BE2C (cell line): ENCODE measurements at places on chromosomes 5 and 9.

DNA sequence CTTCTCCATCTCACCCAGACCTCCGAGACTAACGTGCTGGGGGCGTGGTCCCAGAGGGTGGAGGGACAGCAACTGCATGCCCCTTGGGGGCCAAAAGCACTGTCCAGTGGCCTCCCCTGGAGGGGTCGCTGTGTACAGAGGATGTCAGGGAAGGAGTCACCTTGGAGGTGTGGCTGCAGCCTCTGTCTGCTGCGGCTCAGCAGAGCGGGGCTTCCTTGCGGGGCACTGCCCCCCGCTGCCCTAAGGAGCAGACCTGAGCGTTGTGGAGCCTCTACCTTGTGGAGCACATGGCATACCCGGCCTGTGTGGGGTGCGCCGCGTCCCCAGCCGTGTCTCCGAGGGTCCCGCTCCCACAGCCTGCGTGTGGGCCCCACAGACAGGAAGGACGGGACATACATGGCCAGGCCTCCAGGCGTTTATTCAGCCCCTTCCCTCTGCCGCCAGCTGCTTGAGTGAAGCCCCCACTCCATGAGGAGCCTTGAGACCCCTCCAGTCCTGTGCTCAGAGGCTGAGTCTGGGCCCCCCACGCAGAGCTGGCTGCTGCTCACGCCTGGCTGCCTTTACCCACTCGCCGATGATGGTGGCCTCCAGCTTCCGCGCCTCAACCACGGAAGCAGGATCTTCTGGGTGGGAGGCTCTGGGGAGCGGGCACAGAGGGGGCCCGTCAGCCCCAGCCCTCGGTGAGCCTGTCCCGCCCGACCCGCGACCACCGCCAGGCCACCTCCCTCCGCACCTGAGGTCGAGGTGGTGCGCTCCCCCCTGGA is 4.2 kb downstream of the DPP7 start:
- DNase-seq = no peak

DNA sequence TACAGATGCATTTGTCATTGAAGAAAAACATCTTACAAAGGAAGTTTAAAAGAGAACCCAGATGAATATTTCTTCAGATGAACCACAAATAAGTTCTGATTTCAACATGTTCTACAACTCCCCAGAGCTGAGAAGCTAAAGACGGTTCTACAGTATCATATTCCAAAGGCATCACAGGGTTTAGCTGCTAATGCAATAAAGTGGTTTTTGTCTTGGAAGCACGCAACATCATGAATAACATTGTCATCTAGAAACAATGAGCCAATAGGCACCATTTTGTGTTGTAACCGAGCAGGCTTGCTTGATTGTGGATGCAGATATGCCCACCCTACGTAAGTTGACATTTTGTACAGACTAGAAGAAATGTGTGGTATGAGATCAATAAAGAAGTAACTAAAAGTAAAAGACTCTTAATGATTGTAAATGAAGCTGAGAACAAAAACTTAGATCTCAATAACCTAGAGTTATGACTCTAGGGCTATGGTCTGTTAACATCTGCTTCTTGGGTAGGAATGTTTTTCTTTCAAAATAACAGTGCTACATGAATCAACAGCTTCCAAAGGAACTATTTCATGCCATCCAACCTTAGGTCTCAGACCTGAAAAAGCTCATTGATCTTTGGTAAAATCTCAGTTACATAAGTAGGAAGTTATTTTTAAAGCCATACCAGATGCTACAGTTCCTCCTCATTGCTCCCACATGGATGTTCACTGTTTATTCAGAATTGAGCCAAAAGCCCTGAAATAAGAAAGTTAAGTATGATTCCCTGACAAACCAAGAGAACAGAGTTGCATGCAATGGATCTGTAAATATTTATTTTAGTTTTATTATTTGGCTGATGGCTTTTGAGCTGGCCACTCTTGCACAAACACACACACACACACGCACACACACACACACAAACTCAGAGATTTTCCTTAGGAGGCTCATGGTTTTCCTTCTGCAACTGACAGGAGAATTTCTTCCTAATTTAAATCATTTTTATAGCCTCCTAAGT is 118.7 kb upstream of the SLCO6A1 start:
- DNase-seq = no peak

DNA sequence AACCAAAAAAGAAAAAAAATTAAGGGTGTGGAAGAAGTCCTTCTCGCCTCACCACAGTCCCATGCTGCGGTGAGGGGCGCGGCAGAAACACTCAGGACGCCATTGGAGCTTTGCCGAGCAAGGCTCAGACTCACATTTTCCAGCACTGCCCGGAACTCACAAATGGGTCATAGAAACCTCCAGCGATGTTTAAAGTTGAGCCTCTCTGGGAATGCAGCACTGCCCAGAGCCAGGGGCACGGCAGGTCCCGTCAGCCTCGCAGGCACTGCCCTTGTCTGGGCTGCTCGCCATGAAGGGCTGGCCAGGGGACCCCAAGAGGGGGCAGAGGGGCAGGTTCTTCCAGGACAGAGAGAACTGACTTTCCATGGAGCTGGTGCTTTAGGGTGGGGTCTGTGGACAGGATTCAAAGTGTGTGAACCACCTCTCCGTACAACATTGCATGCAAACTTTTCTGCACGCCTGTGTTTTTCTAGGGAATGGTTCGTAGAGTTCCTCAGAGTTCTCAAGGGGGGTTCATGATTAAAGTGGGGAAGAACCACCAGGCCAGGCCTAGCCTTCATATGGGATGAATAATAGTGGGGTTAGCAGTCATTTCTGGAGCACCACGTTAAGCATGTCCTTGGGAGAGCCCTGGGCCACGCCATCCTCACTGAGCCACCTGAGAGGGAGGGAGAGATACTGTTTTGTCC is 38.4 kb downstream of the PRRX2 start:
- no peak for DNase-seq

- DNase-seq = no peak
These were observed 31.1 kb downstream of the ADRB2 start for GRCh38 chr5:148857474-148857873.

DNA sequence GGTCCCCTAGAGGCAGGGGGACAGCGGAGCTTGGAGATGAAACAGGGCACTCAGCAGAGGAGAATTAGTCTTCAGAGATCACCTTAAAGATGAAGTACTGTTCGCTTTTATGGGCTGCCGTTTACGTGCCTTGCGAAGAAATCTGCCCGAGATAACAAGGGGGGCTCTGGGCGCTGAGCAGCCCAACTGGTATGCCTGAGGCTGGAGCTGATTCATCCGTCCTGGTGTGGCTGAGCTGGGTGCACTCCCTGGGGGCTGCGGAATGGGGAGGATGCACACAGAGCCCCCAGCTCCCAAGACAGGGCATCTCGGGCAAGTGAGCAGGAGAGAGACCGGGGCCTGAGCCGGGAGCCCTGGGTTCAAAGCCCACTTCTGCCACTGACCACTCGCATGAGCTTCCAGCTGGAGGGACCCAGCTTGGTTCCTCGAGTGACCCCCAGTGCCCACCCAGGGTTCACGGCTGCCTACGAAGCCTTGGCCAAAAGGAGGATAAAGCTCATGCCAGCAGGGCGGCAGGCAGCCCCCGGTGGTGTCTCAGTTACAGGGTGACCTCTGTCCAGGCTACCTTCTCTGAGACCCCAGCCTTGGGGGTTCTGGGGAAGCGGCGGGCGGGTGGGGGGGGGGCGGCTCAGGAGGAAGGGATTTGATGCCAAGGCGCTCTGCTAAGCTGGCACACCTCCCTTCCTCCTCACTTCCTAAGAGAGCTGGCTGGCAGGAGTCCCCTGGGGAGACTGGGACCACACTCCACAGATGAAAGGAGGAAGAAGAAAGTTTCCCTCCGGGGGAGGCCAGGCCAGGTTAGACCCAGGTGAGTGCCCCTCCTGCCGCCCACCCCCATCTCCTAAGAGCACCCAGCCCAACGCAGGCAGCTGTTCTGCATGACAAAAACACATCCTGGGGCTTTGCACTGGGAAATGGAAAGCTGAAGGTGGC is 5.7 kb downstream of the FIBCD1 start:
- DNase-seq = peak; percentile 36
